ENCODE measurements at places on chromosomes 3 and 15.

DNA sequence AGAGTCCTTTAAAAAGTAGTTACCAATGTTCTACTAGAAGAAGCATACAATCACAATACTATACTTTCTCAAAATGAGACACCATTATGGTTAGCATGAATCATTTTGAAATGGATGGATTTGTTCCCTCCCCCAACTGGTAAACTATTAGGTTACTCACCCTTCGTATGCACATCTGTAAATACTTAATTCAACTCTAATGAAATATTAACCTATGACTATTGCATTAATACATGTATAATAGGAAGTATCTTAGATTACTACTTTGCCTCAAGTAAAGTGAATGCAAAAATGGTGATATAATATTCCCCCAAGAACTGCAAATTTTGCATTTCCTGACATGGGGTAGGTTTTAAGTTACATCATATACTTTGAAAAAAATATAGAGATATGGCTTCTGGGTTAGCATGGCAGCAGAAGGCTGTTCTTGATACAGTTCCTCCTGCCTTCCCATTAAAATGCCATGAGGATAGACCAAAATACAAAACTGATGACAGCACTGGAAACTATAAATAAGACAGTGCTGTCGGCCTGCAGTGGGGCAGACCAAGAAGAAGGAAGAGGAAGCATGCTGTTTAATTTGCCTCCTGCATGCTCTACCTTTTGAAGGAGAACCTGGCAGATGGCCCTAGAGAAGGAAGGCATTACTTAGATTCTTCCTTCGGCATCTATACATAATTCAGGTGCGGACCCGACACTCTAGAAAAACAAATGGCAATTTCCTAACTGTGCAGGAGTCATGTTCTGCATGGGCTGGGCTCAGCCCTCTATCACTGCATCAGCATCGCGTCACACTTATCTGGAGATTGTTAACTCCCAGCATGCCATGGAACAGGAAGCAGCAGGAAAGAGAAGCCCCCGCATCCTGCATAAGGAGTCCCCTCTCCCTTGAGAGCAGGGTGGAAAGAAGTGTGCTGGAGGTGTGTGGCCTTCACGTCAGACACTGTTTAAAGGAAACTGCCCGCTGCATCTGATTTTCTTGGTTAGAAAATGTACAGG lies 41.8 kb upstream of the NEO1 start:
- H3K36me3 ChIP-seq: no peaks in the 10 kb centered on the region
- H3K4me3 ChIP-seq: no peak overlapping the region
- DNase-seq: no peak
- H3K27ac ChIP-seq: no peak overlapping the region
- peaks cover 6% of the 10 kb centered on the region for H3K27me3 ChIP-seq

DNA sequence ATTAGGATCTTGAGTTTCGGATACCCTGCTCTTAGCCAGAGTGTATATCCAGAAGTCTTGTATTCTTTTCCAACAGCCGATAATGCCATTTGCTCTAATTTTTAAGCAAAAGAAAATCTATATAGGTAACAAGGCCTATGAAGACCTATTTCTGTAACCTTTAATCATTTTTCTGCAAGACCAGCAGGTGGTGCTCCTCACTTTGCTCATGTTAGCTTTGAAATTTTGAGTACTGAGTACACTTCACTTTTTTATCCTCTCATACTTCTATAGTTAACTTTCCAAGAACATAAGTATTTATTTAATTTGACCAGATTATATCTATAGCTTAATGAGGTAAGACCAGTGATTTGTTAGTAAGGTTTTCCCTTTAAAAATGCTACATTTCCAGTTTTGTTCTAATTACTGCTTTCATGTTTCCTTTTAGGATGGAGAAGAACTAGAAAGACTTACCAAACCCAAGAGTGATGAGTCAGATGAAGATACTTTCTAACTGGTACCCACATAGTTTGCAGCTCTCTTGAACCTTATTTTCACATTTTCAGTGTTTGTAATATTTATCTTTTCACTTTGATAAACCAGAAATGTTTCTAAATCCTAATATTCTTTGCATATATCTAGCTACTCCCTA lies 20.5 kb downstream of the SLC35A5 start:
- no peak overlapping the region for H3K4me3 ChIP-seq
- no peak overlapping the region for H3K27ac ChIP-seq
- DNase-seq: no peak
- peaks cover 76% of the 10 kb centered on the region for H3K36me3 ChIP-seq
- H3K27me3 ChIP-seq: no peaks in the 10 kb centered on the region

DNA sequence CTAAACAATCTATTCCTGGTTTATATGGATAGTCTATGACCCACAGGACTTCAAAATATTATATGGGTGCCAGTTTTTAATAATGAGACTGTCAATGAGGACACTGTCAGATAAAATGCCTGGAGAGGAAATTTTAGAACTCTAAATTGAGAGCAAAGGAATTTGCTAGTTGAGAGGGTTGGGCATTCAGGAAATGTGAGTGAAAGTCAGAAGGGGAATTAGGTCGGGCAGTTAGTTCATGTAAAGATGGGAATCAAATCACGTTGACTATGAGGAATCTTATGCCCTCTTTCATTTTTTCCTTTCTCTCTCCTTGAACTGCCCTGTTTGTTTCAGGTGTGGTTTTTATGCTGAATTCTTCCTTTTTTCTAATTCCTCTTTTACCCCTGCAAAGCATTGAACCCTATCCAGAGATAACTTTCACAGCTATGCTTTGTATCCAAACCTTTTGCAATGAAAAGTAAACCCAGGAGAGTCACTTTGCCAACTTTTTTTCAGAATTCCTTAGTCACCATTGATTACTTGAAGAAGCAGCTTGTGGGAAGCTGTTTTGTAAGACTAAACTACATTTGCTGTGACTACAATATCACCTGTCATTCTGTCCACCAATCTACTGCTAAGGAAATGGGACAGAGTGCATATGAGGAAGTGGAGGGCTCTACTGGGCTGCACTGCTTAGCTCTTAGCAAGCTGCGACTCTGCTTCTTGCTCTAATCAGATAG lies 27.8 kb downstream of the CHP1 start:
- no peak overlapping the region for H3K4me3 ChIP-seq
- DNase-seq: peak; percentile 50
- H3K27ac ChIP-seq: peak overlapping the region; percentile 59

- no peaks in the 10 kb centered on the region for H3K36me3 ChIP-seq
- H3K27ac ChIP-seq: no peak overlapping the region
- no peaks in the 10 kb centered on the region for H3K27me3 ChIP-seq
- H3K4me3 ChIP-seq: no peak overlapping the region
Observed at GRCh38 chr3:186843039-186843432, 526 bp downstream of the ADIPOQ start.

- H3K4me3 ChIP-seq: no peak overlapping the region
- no peaks in the 10 kb centered on the region for H3K27me3 ChIP-seq
- DNase-seq: no peak
- H3K4me1 ChIP-seq: peaks cover 10% of the 10 kb centered on the region
Observed at GRCh38 chr3:37137516-37137915, 36.9 kb downstream of the LRRFIP2 start.

DNA sequence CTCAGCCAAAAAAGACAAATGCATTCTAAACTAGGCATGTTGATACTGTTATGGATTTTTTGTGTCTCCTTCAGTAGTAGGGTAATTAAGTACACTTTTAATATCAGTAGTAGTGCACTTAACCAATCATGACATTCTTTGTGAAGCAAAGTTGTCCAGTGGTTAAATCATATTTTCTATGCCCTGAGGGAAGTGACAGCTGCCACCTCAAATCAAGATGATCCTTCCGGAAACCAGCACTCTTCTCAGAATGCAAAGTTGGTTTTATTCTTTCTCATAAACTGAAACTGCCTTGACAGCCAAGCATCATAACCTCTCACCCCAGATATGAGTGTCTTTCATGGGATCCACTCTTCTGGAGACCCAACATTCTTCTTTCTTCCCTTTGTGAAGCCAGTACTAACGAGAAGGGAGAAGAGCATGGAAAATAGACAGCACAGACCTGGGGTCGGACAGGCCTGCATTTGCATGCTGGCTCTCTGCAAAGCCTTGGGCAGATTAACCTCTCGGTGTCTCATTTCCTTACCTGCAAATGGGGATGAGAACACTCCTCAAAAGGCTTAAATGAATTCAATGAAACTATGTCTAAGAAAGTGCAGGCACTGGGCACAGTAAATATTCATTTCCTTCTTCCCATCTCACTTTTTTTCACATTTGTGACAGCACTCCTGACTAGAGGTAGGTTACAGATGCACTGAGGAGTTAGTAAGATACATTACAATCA lies 13.2 kb downstream of the AAGAB start:
- peaks cover 28% of the 10 kb centered on the region for H3K4me1 ChIP-seq
- no peak for DNase-seq
- H3K36me3 ChIP-seq: peaks cover 5% of the 10 kb centered on the region

DNA sequence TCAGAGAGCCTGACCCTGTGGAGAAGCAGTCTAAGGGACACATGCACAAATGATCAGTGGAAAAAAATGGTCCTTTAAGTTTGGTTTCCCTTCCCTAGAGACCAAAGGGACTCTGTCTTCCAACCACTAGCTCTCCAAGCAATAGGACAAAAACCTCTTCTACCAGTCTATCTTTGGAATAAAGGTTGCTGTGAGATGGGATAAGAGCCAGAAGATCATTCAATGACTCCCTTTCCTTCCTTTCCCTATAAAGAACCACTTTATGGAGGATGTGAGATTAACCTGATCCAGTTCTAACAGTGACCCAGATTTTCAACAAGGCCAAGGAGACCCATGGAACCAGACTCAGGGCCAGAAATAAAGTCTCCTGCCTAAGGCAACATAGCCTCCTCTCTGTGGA lies 74.8 kb downstream of the DHX30 start:
- no peak overlapping the region for H3K4me3 ChIP-seq
- no peak for DNase-seq
- no peaks in the 10 kb centered on the region for H3K27me3 ChIP-seq
- peaks cover 51% of the 10 kb centered on the region for H3K36me3 ChIP-seq

Measured in lower lobe of right lung (tissue), 2 donors.